ENCODE measurements at places on chromosomes 1 and 21.

GRCh38 chr1:2451741-2452140 is 24.3 kb upstream of the PLCH2 start:
- peak; percentile 82 for DNase-seq

GRCh38 chr1:199817266-199817665 is 210.2 kb upstream of the NR5A2 start:
- no peak for DNase-seq

- no peak for DNase-seq
Measured at GRCh38 chr1:204146965-204147364, 4.9 kb downstream of the ETNK2 start.

DNA sequence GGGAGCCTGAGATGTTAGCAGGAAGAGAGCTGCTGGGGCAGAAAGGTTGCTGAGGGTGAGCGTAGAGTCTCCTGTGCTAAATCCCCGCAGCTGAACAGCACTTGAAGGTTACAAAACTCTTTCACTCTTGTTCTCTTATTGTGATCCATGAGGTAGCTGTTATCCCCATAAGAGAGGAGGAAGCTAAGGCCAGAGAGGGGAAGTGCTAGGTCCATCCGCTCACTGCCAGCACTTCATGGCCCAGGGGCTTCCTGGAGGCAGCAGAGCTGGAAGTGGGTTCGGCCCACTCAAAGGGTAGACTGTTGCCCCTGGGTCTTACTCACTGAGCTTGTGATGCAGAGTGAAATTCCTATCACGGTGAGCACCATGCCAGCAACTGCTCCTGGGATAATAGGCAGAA is 5.6 kb downstream of the TMEM234 start:
- DNase-seq = no peak

DNA sequence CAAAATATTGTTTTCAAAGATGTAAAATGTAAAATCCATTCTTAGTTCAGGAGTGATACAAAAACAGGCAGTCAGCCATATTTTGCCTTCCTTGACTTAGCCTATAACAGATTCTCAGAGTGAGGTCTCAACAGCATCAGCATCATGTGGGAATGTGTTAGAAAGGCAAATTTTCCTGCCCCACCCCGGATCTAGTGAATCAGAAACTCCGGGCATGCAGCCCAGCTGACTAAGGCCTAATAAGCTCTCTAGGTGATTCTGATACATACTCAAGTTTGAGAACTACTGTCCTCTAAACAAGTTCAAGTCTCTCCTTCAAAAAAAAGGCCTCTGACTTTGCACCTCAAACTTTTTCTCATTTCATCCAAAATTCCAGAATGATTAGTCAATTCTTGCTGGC is 46.9 kb upstream of the PRRC2C start:
- DNase-seq = peak; percentile 97

DNA sequence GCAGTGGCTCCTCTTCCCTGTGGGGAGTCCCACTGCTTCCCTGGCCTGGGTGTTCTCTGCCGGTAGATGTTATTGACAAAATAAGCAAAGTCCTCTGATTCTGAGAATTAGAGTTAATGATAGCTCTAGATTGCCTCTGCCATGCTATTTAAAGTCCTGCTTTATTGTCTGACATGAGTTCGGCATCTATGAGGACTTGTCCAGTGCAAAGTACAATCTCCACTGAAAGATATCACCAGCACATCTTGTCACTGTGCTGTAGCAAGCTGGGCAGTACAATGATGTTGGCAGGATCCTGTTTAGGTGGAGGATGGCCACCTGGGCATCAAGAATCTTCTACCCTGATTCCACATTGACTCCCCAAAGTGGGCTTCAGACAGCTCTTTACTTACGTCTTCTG is 54.0 kb upstream of the ATP5PO start:
- DNase-seq = no peak

- no peak for DNase-seq
Measured at GRCh38 chr21:18951271-18952038, 547.9 kb upstream of the TMPRSS15 start.

- DNase-seq = no peak
Measured at GRCh38 chr1:154953611-154954038, 2.3 kb downstream of the PBXIP1 start.

DNA sequence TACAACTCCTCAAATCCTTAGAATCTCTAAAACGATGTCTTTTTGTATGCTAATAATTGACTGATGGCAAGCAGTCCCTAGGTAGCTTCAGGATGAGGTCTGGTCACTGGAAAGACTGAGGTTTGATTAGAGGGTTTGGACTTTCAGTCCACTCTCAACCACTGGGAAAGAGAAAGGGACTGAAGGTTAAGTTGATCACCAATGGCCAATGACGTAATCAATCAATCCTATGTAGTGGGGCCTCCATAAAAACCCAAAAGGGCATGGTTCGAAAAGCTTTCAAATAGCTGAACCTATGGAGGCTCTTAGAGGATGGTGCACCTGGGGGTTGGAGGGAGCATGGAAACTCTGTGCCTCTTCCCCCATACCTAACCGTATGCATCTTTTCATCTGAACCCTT is 39.6 kb upstream of the DNASE2B start:
- DNase-seq = no peak

- no peak for DNase-seq
Measured at GRCh38 chr1:14626869-14627607, 28.6 kb downstream of the KAZN start.

- no peak for DNase-seq
Measured at GRCh38 chr1:172980456-172980855, 70.3 kb downstream of the TNFSF18 start.

- DNase-seq = no peak
Measured at GRCh38 chr1:229220163-229220846, 50.6 kb upstream of the RAB4A start.

- DNase-seq = no peak
Measured at GRCh38 chr1:110750562-110750961, 75.8 kb upstream of the KCNA3 start.

- DNase-seq = no peak
Measured at GRCh38 chr21:46093668-46094400, 4.1 kb upstream of the COL6A2 start.

GRCh38 chr1:201396861-201397464 is 2.2 kb downstream of the LAD1 start:
- DNase-seq = no peak

DNA sequence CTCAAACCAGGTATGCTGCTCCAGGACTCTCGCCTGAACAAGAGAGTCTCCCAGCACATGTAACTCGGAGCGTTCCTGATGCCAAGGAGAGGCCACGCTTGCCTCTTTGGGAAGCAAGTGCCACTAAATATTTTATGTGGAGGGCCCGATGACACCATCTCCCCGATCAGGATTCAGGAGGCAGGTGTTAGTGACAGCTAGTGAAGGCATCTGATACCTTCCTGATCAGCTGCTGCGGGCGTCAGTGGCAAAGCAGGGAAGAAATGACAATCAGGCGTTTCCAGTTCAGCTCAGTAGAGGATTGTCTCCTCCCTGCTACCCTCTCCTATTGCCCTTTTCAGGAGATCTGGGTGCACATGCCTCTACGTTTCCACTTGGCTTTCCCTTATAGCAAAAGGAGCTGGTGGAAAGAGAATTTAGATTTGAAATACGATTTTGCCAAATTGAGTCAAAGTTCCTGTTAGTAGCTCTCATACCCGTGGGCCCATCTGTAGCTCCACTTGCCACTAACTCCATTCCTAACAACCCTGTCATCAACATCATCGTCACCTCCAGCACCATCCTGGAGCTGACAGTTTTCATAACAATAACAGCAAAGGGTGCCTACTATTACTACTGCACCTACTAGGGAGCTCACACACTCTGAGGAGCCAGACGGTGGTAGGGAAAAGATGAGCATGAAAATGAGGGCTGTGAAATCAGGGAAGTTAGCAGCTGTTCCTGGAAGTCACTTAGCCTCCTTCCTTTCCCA is 21.6 kb downstream of the PLXNA2 start:
- DNase-seq = no peak

DNA sequence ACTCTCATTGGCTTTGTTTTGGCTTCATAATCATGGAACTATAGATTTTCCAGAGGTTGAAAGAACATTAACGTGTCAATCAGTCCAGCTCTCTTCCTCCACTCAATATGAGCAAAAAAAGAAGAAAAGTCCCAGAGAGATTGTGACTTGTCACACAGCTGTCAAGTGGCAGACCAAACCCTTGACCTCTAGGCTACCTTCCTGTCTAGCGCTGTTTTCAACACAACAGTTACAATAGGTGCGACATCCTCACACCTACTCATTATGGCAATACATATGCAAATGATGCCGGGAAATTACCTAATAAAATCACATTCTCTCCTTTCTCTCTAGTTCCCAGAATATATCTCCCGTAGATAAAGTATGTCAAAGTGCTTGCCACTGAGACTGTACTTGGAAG is 1.1 kb downstream of the WARS2 start:
- DNase-seq = no peak

GRCh38 chr1:156898161-156898566 is 4.6 kb downstream of the PEAR1 start:
- DNase-seq = peak; percentile 87

DNA sequence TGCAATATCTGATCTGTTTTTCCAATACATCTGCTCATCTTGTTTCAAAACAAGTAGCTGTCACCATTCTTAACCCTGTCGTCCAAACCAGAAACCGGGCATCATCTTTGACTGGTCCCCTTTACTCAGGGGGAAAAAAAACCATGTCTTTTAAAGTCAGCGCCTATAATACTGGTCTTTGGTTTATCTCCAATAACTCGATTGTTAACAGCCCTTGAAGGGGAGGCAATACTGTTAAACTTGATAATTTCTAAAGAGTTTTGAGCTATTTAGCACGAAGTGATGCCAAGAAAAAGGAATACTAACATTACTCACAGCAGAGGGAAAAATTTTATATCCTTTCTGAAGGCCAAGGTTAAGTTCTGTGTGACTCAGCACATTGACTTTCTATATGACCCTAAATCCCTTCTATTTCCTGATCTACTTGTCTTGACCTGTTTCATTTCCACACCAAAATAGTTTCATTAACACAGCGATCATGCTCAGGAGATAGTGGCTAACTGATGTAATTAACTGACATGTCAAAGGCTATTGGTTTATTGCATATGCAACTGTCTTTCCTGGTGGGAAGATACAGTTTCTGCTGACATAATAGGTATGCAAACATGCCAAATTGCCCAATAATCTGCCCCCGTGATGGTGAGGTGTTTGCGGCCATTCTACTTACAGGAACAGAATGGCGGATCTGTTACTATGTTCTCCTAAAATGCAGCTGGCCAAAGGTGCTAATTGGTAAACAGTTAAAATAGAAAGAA is 59.1 kb downstream of the NFIA start:
- DNase-seq = peak; percentile 52

DNA sequence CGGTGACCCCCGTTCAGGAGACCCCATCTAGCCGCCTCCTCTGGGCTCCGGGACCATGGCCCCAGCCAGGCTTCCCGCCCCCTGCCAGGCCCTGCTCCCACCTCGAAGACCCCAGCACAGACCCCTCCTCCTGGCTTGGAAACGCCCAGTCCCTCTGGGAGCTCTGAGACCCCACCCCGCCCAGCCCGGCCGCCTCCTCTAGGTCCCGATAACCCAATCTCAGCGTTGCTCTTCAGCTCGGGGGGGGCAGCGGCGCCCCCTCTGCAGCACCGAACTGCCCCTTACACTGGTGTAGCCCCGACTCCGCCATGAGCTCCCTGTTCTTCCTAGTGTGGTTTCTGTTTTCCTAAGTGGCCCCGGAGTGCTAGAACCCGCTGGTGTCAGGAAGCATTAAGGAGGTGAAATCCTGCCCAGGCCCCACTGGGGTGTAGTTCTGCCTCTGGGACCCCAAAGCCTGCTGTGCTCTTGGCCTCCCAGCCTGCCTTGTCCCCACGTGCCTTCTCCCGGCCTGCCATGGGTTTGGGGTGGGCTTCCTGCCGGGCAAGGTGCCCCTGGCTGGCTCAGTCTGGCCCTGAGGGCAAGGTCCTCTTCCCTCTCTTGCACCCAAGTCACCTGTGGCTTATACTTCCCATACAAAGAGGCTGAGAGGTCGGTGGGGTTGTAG is 10.7 kb upstream of the MMEL1 start:
- no peak for DNase-seq

DNA sequence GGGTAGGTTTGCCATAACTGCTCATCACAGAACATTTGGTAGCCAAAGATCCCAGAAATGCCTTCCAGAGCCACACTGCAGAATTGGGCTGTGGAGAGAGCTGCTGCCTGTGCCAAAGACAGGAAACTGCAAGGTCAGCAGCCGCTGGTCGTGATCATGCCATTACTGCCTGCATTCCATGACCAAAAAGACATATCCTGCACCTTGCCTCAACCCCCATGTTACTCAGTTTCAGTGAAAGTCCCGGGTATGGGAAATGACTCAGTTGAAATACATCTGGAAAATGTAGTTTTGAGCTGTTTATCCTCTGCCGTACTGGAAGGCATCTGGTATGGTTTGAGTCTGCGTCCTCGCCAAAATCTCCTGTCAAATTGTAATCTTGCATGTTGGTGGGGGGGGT is 161.7 kb downstream of the FCRL5 start:
- peak; percentile 91 for DNase-seq

DNA sequence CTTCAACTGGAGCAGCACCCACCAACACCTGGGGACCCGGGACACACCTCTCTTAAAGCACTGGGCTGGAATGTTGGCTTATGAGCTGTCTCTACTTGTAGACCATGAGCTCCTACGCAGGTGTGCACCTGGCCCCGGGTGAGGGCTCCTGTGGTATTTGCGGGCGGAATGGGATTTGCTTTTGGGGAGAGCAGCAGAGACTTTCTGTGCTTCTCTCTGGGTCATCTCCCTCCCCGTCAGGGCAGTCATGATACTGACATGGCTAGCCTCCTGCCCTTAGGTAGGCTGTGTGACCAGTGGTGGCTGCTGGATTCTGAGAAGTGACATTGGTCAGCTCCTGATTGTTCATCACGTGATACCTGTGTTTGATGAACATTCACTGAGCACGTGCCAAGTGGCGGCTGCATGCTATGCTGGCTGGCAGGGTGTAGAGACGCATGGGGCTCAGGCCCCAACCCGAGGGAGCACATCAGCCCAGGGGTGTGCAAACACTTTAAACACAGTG is 9.0 kb upstream of the ZBTB21 start:
- DNase-seq = no peak

DNA sequence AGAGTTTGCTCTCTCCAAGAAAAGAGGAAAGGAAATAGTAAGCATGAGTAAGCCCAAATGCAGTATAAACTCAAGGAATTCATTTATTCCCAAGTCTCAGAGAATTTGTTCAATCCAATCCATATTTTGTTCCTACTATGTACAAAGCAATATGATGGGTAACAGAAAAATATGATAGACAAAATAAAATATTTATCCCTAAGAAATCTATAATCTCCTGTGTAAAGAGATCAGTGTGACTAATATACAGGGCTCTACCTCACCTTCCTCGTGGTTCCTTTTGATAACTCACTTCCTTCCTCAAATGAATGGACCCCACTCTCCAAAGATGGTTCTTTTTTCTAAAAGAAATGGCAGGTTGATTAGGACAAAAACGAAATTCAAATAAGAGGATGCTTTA is 7.6 kb downstream of the CLSPN start:
- DNase-seq = no peak

GRCh38 chr1:117295001-117295400 is 72.2 kb upstream of the MAN1A2 start:
- no peak for DNase-seq

DNA sequence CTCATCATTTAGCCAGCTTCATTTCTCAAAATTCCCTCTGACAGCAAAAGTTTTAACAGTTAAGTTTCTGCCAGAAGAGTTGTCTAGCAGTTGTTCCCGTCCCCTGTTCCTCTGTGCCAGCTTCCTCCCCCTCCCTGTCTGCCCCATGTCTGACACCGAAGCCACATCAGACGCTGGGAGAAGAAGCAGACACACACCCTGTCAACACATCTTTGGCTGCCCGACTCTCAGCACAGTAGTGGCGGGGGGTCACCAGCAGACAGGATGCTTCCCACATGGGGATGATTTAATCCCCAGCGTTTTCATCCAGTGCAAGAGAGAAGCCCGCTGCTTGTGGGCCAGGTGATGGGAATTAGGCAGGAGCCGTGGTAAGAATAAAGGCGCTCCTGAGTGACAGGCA is 379.4 kb upstream of the RUNX1 start:
- DNase-seq = no peak

Data from NCI-H226 (cell line).